ENCODE measurements at places on chromosomes 3 and 15. TPM values are rescaled to one million over a fixed set of nuclear protein-coding genes. Genes with fewer than 3 reads are reported as not detected.

Gene MAPKAPK3
- 4.2 TPM for total RNA-seq

Gene TMEM266
- total RNA-seq = 3.2 TPM

Gene ASB14
- total RNA-seq = not detected

Gene SPINK8
- not detected for total RNA-seq

Gene RETNLB
- not detected for total RNA-seq

Gene SLC9C1
- total RNA-seq = 0.25 TPM

Gene GP5
- total RNA-seq = under 0.01 TPM

Data from temporal lobe (tissue), 4 donors.